ENCODE measurements at places on chromosomes 2 and 18.

DNA sequence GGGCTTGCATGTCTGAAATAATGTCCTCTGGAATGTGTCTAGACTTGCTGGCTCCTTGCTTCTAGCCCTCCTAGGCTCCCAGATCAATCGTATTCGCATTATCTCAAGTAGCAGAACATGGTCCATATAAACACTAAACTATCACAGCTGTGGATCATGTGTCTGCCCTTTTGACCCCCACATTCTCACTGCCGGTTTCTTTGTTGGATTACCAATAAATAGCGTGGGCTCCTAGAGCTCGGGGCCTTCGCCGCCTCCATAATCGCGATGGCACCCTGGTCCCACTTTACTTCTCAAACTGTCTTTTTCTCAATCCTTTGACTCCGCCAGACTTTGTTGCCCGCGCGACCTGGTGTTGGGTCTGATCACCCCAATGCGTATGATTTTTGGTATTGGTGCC is 6.3 kb upstream of the SCYGR8 start:
- DNase-seq = no peak

DNA sequence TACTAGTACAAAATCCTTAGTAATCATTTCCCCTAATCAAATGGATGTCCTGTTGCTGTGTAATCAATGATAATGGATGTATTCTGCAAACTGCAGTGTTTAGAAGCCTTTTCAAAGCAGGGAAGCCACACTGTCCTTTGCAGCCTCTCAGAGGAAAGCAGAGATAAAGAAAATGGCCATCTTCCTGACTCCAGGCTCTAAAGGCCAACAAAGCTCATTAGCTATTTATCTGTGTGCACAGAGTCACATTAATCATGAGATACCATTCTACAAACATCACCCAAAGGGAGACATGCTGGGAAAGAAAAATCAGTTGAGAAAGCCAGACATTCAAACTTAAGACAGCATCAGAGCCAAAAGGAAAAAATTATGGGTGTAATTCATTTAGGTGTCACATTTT is 165.0 kb downstream of the RAD51AP2 start:
- DNase-seq = no peak

DNA sequence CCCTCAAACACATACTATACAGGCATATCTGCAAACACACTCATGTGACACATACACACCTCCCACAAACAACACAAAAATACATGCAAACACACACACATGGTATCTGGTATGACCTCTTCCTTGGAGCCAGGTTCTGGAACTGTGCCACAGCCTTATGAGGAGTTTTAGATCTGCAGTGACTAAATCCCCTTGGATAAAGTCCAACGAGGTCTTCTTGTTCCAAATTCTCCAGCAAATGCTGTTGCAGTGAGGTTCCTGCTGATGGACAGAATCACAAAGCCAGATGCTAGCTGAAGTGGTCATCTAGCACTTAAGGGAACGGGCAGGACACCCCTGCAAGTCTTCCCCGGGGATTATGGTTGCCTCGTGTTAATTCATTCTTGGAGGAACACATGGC is 54.5 kb upstream of the DAPL1 start:
- DNase-seq = no peak

DNA sequence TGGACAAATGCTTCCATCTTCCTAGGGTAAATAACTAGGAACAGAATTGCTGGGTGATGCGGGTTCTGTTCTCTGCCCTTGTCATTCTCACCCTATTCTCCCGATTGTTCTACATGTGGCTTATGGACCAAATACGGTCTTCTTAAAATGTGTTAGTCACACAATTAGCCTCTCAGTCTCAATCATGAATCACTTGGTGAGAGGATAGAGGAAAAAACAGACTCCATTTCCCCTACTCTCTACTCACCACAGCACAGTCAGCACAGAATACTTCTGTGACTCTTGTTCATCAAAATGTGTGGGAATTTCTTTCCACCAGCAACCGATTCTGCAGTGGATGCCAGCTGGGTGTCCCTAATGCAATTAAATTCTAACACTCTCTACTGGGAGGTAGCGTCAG is 125.2 kb downstream of the SH3BP4 start:
- DNase-seq = no peak

GRCh38 chr2:177712462-177712861 is 319.9 kb downstream of the AGPS start:
- no peak for DNase-seq
